ENCODE measurements at places on chromosomes 2 and 18.

DNA sequence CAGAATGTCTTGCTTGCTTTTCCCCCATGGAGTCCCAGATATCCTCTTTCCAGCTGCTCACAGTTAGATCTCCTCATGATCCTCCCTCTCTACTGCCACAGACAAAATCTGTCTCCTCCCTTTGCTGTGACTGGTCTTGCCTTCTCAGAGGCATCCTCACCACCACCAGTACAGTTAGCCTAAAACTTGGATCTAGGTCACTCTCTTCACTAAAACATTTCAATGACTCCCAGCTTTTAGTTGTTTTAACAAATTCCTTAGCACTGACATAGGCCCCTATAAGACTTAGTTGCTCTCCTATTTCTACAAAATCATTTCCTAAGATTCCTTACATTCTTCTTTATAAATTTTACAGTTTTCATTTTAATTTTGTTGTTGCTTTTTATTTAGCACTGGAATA lies 734.2 kb upstream of the CHAC2 start:
- DNase-seq, result no peak

GRCh38 chr2:223731503-223731902 lies 105.9 kb downstream of the AP1S3 start:
- no peak for DNase-seq

DNA sequence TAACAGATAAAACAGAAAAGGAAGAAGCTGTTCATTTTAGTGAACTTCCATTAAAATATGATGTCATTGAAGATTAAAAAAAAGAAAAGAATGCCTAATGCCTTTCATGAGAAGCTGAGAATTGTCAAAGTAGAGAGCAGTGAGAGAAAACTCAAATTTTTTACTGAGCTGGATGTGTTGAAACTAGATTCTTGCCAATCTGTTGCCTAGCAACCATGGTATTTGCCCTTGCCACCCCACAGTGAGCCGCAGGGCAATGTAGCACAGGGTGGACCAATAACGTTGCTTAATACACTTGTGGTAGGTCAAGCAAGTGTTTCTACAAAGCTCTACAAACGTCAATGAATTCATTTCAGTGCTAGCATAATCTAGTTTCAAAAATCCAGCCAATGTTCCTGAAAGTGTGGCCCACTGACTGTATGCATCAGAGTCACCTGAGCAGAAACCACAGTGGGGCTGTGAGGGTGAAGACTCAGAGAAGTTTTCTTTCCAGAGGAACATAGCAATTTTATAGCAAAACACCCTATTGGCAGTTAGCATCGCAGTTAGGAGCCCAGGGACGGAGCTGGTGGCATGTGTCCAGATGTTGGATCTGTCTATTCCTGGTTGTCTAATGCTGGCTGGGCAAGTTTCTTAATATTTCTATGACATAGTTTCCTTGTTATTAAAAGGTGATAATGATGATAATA lies 132.2 kb downstream of the DOCK10 start:
- peak; percentile 69 for DNase-seq

GRCh38 chr2:159179696-159180095 lies 106.8 kb downstream of the WDSUB1 start:
- DNase-seq, result no peak

- DNase-seq, result peak; percentile 41
Measured at GRCh38 chr2:73830871-73831401, 2.2 kb downstream of the STAMBP start.

- peak; percentile 57 for DNase-seq
Measured at GRCh38 chr2:216485237-216485636, 13.4 kb upstream of the RPL37A start.

- DNase-seq, result no peak
Measured at GRCh38 chr18:13617826-13618515, 108.4 kb downstream of the FAM210A start.

- DNase-seq, result no peak
Measured at GRCh38 chr2:33208400-33208799, 261.6 kb downstream of the LTBP1 start.

DNA sequence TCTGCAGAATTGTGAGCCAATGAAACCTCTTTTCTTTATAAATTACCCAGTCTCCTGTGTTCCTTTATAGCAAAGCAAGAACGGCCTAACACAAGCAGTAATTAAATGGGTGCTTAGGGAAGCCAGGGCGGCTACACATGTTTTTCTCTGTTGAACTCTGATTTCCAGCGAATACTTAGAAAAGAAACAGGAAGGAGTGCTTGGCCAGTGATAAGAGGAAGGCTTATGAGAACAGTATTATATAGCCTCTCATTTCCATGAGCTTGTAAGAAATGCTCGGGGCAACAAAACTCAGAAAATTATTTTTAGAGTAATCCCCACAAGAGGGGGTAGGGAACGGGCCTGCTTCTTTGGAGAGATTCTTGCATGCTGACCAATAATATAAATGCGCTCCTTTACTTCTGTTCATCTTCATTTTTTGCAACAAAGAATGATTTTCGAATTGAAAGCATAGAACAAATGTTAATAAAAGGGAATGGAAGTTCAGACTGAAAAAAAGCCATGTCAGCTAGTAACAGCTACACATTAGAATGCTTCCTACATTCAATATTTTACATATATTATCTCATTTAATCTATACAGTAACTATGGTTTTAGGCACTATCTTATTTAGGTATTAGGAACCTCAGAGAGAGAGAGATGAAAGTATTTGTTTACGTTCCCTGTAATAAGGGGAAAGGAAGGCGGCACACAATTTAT lies 49.7 kb upstream of the CCDC85A start:
- DNase-seq, result no peak

- DNase-seq, result no peak
Measured at GRCh38 chr2:46735108-46735691, 180.4 kb downstream of the MCFD2 start.

GRCh38 chr2:144322379-144322778 lies 197.5 kb downstream of the ZEB2 start:
- DNase-seq, result no peak

DNA sequence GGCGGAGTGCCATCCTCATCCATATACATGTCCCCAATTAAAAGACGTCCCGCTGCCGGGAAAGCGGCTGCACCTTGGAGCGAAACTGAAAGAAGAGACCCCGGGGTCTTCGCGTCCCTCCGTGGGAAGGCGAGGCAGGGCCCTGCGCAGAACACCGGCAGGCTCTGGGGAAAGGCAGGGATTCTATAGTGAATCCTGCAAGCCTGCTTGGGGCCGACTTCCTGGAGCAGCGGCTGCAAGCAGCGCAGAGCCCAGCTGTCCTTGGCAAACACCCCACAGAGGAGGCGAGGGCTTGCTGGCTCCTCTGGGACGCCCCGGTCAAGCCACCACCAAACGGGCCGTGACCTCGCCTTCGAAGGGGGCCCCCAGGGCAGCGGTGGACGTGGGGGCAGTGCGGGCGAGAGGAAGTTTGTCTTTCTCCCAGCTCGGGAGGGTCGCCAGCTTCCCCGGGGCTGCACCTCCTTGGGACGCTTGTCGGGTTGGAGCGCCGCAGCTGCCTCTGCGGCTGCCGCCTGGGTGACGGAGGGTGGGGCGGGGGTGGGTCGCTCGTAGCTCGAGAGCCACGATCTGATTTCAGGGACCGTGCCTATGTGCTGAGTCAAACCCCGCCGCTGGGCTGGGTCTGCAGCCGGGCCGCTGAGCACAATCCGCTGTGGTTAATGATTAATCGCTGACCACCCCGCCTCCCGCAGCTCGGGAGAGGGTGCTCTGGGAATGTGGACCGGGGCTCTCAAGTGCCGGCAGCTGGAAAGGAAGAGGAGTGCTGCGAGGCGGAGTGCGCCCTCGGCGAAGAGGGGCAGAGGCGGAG lies 486 bp upstream of the GPR39 start:
- DNase-seq, result no peak

DNA sequence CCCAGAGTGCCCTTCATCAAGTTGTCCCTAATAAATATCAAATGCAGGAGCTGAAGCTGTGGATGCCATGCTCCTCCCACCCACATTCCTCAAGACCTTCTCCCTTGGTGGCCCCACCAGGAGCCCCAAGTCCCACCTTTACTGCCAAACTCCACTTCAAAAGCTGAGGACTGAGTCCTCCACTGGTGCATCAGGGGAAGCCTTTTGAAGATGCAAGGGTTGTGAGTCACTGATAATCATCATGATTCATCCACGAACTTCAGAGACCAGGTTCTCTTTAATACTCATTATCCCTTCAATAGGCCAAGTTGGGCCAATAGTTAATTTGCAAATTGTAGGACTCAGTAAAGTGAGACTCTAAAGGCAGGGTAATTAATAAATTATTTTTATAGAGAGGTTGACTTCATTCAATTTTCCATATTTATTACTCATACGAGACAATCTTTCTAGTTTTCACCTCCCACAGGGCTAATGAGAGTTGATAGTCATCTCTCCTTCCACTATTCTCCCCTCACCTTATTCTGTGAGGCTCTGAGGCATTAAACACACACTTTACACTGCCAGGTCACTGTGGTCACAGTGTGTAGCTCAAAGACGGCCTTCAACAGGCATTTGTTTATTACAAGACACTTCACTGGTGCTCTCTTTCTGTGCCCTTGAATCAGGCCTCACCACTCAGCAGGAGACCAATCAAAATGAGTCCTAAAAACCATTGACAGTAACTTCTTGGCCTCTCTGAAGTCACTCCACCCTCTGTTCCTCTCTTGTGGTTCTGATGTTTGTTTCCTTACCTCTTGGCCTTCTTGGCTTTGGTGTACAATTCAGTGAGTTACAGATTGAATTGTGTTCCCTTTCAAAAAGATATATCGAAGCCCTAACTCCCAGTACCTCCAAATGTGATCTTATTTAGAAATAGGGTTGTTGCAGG lies 99.9 kb downstream of the TRIB2 start:
- no peak for DNase-seq

DNA sequence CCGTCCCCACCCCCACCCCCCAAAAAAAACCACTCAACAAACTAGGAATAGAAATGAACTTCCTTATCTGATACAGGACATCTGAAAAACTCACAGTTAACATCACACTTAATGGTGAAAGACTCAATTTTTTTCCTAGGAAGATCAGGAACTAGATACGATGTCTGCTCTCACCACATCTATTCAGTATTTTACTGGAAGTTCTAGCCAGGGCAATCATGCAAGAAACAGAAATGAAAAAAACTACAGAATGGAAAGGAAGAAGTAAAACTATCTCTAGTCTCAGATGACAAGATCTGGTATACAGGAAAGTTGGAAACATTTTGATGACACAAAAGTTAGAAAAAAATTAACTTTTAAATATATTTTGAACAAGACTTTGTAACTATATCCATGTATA lies 114.4 kb upstream of the FZD5 start:
- DNase-seq, result no peak

GRCh38 chr18:23283916-23284430 lies 148.7 kb downstream of the CABLES1 start:
- peak; percentile 27 for DNase-seq

DNA sequence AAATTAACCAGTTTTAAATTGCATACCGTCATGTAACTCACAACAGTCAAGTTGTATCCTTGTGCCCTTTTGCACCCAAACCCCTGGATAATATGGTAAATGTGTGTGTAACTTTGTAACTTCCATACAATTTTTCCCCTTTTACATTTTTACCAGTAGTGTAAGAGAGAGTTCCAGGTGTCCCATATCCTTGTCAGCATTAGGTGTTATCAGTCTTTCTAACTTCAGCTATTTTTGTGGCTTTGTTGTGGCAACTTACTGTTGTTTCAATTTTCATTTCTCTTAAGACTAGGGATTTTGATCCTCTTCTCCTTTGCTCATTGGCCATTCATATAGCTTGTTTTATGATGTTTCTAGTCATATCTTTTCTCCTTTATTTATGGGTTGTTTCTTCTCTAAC lies 94.6 kb downstream of the LCLAT1 start:
- DNase-seq, result no peak

GRCh38 chr2:84132370-84132769 lies 326.7 kb downstream of the SUCLG1 start:
- no peak for DNase-seq

DNA sequence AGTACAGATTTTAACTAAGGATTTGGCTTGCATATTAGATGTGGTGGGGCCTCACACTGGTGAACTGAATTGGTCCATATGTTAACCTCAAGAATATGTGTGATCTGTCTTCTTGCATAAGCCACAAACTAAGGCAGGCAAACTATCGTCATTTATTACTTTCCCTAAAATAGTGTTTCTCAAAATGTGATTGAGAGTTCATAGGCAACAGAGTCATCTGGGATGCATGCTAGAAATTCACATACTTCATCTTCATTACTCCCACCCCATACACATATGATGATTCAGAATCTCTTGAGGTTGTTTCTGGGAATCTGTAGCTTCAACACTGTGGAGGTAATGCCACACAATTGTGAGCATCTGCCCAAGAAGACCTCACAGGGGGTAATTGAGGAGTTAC lies 822.8 kb upstream of the CDH2 start:
- DNase-seq, result no peak

- DNase-seq, result no peak
Measured at GRCh38 chr2:226773291-226773690, 26.3 kb downstream of the IRS1 start.

GRCh38 chr2:23499439-23499838 lies 114.5 kb downstream of the KLHL29 start:
- no peak for DNase-seq

DNA sequence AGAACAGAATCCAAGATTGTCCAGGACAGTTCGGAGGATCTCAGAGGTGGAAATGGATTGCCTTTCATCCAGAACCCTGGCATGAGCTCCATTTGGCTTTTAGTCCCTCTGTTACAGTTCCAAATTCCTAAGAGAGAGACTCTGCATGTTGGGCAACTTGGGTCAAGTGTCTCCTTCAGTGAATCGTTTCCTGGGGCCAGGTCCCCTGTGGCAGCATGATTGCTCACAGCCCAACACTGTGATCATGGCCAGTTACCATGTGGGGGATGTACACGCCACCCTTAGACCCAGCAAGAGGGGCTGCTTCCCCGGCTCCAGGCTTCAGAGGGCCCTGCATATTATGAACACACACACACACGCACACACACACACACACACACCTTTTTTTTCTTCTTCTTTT lies 118.6 kb upstream of the GLI2 start:
- peak; percentile 66 for DNase-seq

DNA sequence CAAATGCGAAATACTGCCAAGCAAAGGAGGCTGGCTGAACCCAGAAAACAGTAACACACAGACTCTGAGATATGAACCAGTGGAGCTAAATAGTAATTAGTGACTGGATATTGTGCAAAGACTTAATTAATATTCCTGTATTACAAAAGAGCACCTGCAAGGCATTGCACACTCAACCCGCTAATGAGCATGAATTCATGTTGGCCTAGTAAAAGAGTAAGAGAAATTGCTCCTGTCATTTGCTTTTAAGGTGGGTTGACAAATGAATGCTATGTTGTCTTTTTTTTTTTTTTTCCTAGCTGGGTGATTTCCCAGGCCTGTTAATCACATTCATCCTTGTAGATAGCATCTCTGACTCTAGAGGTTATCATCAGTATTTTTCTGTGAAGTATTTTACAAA lies 87.0 kb upstream of the CERS6 start:
- no peak for DNase-seq

GRCh38 chr2:26591619-26592505 lies 49.3 kb downstream of the CIB4 start:
- no peak for DNase-seq

Data from NB4 (cell line).